Pancreas (tissue), 10 donors: ENCODE measurements at places on chromosomes 1 and 21. TPM values are rescaled to one million over a fixed set of nuclear protein-coding genes. Genes with fewer than 3 reads are reported as not detected.

The CDA gene
- polyA plus RNA-seq = 1.2 TPM

The USH2A gene
- 0.26 TPM for polyA plus RNA-seq

GRCh38 chr1:24172598-24172997 is 14.5 kb downstream of the IFNLR1 start:
- DNase-seq = no peak

DNA sequence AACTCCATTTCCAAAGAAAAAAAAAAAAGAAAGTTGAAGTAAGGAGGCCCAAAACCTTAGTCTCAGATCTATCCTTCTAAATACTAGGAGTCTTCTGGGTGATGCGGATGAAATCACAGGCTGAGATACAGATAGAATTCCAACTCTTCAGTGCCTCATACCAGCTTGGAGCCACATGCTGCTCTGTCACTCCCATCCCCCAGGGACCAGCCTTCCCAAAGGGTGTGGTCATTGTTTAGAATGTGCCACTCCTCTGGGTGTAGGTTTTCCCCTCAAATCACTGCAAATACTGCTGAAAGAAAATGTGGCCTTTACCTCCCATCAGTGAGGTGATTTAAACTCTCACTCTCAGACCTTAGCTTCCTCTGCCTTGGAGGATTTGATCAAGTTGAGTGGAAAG is 112.9 kb downstream of the CDC7 start:
- DNase-seq = no peak
